Nucleus accumbens (tissue), 56 donors: ENCODE measurements at places on chromosomes 12 and 14.

GRCh38 chr14:101735453-101735852 lies 26.1 kb upstream of the PPP2R5C start:
- no peak for DNase-seq

GRCh38 chr14:42335918-42336317 lies 729.2 kb downstream of the LRFN5 start:
- DNase-seq = no peak

- DNase-seq = no peak
Observed at GRCh38 chr12:4265280-4265679, 8.3 kb upstream of the CCND2 start.

GRCh38 chr14:69910871-69911270 lies 31.7 kb downstream of the SMOC1 start:
- DNase-seq = peak; percentile 45

GRCh38 chr12:108653082-108653516 lies 19.4 kb upstream of the SELPLG start:
- no peak for DNase-seq

- no peak for DNase-seq
Observed at GRCh38 chr12:34388636-34389377, 366.5 kb downstream of the ALG10 start.

DNA sequence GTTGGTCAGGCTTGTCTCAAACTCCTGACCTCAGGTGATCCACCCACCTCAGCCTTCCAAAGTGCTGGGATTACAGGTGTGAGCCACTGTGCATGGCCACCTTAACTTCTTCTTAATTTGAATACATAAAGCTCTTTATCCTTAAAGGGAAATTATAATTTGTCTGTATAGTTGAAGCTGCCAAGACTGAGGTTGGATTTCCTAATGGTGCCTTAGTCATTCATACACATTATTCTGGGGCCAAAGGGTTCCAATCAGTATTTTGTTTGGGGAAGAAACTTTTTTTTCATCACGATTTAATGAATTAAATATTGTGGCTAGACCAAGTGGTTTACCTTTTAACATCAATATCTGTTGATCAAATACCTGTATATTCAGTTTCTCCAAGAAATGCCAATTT lies 135.9 kb downstream of the SYT1 start:
- DNase-seq = no peak

- DNase-seq = no peak
Observed at GRCh38 chr12:120468821-120469449, 613 bp downstream of the SRSF9 start.

DNA sequence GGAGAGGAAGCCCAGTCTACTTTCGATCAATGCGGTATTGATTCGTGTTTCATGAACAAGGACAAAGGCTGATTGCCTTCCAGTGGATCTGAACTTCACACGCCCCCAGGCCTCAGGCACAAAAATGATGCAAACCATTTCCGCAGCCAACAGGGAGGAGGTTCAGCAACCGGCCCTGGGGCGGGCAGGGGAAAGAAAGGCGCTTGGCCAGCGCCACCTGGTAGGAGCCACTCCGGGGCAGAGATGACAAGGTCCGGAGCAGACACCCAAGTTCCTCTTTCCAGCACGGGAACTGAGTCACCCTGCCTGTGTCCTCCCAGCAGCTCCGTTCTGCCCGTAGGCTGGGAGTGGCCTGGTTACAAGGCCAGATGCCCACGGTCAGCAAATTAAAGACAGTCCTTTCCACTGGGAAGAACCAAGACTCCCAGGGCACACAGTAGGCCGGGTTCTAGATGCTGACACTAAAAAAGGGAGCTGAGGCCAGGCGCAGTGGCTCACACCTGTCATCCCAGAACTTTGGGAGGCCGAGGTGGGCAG lies 136.3 kb downstream of the SCARB1 start:
- DNase-seq = peak; percentile 50

DNA sequence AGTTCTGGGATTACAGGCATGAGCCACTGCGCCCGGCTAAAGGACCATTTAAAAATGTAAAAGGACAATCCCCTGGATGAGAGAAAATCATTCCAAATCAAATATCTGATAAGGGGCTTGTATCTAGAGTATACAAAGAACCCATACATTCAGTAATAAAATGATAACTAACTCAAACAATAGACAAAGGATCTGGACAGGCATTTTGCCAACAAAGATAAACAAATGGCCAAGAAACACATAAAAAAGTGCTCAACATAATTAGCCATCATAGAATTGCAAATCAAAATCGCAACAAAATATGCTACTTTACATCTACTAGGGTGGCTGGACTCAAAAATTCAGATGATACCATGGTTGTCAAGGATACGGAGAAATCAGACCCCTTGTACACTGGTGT lies 8.5 kb upstream of the BICD1 start:
- DNase-seq = no peak

DNA sequence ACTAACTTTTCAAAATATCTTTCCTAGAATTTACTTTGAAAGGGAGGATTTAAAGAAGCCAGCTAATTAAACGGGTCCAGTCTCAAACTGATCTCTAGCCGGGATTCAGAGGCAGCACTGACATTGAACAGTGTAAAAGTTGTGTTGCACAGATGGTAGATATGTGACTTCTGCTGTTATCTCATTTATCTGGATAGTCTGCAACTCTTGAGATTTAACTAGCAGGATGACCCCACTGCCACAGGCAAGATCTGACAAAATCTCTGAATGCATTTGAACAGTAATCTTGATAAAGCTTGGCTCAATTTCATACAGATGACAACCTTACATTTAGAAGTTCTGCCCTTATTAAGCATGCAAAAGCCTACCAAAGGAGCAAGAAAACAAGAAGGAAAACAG lies 138.0 kb upstream of the CPNE8 start:
- DNase-seq = no peak

DNA sequence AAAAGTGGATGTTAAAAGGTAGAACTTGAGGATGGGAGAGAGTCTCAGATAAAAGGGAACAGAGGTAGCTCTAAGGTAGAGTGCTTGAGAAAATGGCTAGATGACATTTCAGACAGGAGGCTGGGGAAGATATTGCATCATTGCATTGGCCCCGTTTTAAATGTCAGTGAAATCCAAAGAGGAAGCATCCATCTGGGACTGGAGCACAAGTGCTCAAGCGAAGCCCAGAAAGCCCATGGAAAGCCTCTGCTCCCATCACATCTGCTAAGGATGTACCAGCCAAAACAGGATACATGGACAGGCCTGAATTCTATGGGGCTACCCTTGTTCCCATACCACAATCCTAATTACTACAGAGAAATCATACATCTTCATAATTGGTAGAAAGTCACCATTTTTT lies 581.5 kb upstream of the TMEM132C start:
- no peak for DNase-seq

GRCh38 chr12:105171691-105172436 lies 64.1 kb downstream of the APPL2 start:
- no peak for DNase-seq

DNA sequence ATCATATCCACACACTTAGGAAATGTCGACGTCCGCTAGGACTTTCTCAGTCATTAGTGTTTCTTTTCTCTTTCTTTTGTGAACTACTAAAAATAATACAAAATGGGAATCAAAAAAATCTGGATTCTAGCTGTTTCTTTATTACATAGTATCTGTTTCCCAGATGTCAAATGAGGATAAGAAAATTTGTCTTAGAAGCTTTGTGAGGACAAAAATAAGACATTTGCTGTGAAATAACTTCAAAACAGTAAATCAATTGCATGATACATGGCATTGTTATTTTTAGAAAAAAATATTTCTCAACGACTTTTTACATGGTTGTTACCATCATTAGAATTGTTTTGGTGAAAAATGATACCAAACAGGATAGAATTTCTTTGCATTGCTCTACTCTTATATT lies 71.4 kb upstream of the IFNG-AS1 start:
- DNase-seq = no peak

DNA sequence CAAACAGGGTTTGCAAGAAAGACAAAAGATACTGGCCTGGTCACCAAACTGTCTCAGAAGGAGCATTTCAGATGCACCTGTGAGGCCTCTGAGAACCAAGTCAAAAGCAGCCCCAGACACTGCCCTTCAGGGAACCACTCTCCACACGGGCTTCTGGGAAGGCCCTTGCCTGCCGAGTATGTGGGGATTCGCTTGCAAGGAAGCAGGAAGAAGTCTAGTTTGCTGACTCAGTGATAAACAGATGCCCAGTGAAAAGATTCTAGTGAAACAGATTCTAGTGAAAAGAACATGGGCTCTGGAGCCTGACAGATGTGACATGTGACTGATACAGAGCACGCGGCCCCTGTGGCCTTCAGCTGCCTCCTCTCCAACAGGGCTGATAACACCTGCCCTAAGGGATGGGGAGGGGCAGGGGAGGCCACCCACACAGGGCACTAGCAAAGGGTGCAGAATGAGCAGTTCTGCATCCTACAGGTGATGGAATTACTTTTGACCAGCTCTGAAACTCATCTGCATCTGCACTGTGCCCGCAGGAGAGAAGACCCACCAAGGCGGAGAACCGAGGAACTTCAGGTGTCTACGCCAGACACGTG lies 19.1 kb downstream of the AMN start:
- no peak for DNase-seq

GRCh38 chr12:23731035-23731434 lies 218.4 kb downstream of the SOX5 start:
- DNase-seq = no peak

- DNase-seq = no peak
Observed at GRCh38 chr14:41498959-41499358, 107.7 kb upstream of the LRFN5 start.

- DNase-seq = no peak
Observed at GRCh38 chr12:125922330-125922729, 857.1 kb downstream of the AACS start.

GRCh38 chr12:62957233-62957953 lies 22.4 kb upstream of the PPM1H start:
- no peak for DNase-seq

GRCh38 chr14:101290611-101291010 lies 270.7 kb upstream of the DIO3 start:
- DNase-seq = no peak

- DNase-seq = peak; percentile 68
Observed at GRCh38 chr14:33475623-33476022, 475.3 kb downstream of the EGLN3 start.

- no peak for DNase-seq
Observed at GRCh38 chr14:37932008-37932407, 275.7 kb upstream of the SSTR1 start.

GRCh38 chr12:112599871-112600270 lies 181.1 kb downstream of the PTPN11 start:
- DNase-seq = no peak

- no peak for DNase-seq
Observed at GRCh38 chr14:99995700-99996356, 69.4 kb upstream of the EVL start.

- DNase-seq = peak; percentile 46
Observed at GRCh38 chr14:72516936-72517700, 376.8 kb downstream of the DPF3 start.

GRCh38 chr14:90656973-90657372 lies 159.3 kb downstream of the TTC7B start:
- peak; percentile 38 for DNase-seq

DNA sequence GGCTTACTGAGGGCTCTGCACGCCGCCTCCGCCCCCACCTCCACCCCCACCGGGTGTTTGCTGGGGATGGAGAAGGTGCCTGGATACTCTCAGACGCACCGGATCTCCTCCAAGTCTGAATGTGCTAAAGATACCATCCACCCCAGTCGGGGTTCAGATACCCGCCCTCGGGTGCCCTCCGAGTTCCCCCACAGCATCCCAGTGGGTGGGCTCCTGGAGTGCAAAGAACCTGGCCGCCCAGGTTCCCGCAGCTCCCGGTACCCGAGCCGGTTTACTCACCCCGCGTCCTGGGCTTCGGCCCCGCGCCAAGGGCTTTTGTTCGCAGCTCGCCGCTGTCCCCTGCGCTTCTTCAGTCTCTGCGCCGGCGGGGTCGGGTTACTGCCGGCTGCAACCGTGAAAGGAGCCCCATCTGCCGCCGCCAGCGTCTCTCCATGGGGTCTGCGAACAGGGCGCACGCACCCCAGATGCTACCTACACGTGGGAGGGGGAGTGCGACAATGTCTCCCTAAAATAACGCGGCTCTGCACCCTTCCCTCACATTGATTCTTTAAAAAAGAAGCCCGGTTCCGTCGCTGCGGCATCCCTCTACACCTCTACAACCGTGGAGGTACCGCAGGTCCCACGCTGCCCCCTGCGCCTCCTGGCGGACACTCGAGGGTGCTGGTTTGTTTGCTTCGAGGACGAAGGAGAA lies at the start of gene CCDC177:
Gene CCDC177, minus strand, starts transcription at position 609 of the 691 bp plus-strand sequence. CDS start 1,249 bp downstream, outside the sequence.
- no peak for DNase-seq

DNA sequence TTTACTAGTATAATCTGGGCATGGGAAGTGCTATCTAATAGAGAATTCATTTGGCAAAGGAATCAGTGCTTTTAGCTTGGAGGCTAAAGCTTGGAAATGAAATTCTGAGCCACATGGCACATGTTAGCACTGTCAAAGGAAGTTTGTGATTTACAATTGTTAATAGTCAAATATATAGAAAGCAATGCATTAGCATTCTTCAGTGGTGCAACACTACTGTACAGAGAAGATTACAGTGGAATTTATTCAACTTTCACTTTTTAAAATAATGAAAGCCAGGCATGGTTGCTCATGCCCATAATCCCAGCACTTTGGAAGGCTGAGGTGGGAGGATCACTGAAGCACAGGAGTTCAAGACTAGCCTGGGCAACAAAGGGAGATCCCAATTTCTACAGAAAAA lies 45.9 kb downstream of the PAX9 start:
- DNase-seq = no peak

DNA sequence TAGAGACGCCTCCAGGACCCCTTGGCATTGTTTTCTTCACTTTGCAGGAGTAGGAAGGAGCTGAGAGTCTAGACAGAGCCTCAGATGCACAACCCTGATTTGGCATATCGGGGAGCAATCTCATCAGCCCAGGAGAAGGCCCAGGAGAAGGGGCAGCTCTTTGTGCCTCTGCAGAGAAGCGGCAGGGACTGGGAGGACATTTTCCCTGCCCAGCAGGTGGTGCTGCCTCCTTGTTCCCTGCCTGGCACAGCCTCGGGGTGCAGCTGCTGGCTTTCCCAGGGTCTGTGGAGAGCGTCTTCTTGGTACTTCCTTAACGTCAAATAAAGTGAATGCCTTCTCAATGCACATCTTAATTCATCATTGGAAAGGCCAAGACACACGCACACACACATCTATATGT lies 419.5 kb downstream of the TMEM121 start:
- no peak for DNase-seq

- no peak for DNase-seq
Observed at GRCh38 chr12:88758176-88758575, 177.9 kb upstream of the KITLG start.

DNA sequence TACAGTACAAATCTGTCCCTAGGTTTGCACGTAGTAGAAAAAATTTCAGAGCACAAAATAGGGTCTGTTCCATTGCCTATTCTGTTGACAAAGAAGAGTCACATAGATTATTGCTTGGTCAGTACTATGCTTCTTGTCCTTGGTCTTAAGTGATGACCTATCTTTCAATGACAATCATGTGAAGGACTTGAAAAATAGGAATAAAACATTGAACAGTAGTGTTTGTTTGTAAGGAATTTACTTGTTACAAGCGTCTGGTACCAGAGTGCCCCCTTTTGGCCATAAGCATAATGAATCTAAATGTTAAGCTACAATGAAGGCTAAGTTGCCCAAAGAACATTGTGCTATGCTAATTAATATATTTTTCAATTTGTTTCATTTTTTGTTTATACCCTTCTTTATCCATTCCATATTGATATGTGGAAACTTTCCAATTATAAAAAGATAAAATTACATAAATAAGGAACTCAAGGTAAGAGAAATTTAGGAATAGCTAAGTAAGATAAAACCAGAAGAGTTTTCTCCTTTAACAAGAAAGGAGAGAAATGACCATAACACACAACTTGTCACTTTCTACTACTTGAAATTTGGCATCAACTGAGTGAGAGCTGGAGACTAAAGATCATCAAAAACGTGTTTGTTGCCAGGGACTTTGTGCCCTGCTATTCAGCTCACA lies 204.7 kb downstream of the EPS8 start:
- DNase-seq = peak; percentile 13
